ENCODE measurements at places on chromosomes 11 and 22.

GRCh38 chr11:23539556-23539955 lies 679.3 kb upstream of the CCDC179 start:
- DNase-seq, result no peak

- no peak for DNase-seq
Observed at GRCh38 chr11:86115542-86116385, 46.9 kb upstream of the PICALM start.

- DNase-seq, result no peak
Observed at GRCh38 chr11:748007-748359, 719 bp downstream of the TALDO1 start.

DNA sequence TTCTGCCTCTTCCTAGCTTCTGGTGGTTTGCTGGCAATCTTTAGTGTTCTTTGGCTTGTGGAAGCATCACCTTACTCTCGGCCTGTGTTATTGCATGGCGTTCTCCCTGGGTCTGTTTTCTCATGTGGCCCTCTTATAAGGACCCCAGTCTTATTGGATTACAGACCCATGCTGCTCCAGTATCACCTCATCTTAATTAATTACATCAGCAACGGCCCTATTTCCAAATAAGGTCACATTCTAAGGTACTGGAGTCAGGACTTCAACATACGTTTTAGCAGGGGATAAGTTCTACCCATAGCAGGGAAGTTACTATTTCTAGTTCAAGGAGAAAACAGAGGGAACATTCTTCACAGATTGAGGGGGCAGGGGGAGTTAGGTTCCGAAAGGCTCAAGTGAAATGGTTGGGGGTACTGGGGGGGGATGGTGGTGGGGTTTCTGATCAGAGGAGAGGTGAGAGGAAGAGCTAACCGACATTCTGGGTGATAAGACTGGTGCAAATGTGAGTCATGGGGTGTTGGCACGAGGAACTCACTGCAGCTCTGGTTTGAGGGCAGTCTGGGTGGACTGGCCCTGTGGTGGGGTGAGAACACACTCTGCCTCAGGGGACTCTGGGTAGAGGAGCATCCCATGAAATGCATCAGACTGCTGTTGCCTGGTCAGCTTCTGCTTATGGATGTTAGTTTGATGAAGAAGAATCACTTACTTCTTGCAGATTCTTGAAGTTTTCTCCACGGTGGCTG lies 51.5 kb upstream of the ZBED5 start:
- no peak for DNase-seq

- DNase-seq, result no peak
Observed at GRCh38 chr11:24312464-24313238, 184.2 kb upstream of the LUZP2 start.

GRCh38 chr11:57315491-57315890 lies 9.3 kb downstream of the TNKS1BP1 start:
- DNase-seq, result no peak

Data from coronary artery (tissue), 2 donors.